NCI-H1436 (cell line): ENCODE measurements at places on chromosomes 7 and 10.

DNA sequence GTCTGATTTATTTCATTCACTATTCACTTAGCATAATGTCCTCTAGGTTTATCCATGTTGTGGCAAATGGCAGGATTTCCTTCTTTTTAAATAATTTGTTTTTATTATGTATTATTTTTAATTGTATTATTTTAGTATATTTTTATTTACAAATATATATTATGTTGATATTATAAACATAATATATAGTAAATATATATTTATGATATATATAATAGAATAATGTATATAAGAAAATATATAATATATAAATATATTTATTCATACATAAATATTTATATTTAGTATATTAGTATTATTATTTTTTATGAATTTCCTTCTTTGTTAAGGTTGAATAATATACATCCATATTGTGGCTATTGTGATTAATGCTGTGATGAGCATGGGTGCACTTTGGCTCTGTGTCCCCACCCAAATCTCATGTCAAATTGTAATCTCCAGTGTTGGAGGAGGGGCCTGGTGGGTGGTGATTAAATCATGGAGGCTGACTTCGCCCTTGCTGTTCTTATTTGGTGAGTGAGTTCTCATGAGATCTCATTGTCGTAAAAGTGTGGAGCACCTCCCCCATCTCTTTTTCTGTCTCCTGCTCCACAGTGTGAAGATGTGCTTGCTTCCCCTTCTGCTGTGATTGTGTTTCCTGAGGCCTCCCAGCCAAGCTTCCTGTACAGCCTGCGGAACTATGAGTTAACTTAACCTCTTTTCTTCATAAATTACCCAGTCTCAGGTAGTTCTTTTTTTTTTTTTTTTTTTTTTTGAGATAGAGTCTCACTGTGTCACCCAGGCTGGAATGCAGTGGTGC, 52.3 kb upstream of the CYP2C18 start:
- DNase-seq, result no peak

DNA sequence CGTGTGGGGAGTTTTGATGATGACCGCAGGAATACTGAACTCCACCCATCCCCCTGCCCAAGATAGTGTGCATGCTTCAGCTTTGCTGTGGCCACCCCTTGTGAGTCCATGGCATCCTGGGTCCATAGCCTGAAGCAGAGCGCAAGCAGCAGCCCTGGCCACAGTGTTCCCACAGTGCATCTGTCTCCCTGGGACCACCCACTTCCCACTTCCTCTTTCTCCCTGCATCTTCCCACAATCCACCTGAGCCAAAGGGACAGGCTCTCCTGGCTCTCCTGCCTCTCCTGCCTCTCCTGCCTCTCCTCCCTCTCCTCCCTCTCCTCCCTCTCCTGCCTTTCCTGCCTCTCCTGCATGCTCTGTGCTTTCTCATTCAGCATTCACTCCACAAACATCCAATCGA, 150.7 kb downstream of the PAXIP1 start:
- no peak for DNase-seq

GRCh38 chr10:85847085-85847484, 519.5 kb downstream of the GRID1 start:
- DNase-seq, result no peak

DNA sequence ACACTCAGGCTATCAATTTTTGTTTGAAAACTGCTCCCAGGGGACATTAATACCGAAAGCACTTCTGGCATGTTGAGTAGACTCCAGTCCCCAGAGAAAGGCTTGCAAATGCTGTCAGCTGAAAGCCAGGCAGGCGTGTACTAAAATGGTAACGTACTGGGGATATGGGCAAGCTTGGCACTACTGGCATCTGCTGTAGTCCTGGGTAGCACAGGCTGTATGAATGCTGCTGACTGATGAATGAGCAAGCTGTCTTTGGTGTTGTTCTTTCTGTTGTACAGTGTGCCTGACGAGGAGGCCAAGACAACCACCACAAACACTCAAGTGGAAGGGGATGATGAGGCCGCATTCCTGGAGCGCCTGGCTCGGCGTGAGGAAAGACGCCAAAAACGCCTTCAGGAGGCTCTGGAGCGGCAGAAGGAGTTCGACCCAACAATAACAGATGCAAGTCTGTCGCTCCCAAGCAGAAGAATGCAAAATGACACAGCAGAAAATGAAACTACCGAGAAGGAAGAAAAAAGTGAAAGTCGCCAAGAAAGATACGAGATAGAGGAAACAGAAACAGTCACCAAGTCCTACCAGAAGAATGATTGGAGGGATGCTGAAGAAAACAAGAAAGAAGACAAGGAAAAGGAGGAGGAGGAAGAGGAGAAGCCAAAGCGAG, 53.5 kb upstream of the AGBL3 start:
- no peak for DNase-seq

- no peak for DNase-seq
Observed at GRCh38 chr10:18224626-18225445, 84.6 kb downstream of the CACNB2 start.

- no peak for DNase-seq
Observed at GRCh38 chr7:85081392-85081791, 105.5 kb downstream of the SEMA3D start.

- DNase-seq, result no peak
Observed at GRCh38 chr10:34413756-34414587, 401.1 kb downstream of the PARD3 start.

DNA sequence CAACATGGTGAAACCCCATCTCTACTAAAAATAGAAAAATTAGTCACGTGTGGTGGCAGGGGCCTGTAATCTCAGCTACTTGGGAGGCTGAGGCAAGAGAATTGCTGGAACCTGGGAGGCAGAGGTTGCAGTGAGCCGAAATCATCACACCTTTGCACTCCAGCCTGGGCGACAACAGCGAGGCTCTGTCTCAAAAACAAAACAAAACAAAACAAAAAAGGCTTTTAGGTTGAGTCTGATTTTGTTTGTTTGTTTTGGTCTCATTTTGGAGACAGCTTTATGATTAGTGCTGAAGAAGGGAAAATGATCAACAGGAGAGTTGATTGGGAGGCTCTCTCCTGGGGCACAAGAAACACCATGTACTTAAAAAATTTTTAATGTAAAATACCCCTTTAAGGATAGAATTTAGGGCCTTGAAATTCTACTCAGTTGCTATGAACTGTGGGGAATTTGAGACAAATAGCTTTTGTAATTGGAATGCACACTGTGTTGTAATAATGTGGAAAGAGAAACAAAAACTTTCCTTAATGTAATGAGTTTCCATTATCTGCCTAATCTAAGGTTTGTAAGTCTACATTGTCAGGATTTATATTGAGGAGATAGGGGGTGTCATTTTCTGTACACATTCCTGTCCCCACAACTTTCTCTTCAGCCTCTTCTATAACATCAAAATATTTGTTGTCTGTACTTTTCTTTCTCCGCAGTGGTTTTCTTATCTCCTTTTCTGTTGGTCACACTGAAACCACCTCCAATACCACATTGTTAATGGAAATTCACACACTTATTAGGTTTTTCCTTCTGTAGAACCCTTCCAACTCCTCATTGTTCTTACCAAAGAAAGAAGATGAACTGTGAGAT, 41.3 kb downstream of the ARID5B start:
- DNase-seq, result no peak

DNA sequence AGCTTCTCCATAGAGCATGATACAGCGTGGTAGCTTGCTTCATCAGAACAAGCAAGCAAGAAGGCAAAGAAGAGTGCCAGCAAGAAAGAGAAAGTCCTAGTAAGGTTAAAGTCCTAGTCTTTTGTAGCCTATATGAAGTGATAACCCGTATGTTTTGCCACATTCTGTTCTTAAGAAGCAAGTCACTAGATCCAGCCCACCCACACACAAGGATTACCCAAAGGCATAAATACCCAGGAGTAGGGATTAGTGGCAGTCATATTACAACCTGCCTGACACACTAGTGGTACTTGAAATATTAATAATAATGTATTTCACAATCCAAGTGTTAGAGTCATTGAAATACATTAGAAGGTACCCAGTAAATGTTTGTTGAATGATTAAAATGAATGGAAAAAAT, 285.5 kb downstream of the HPSE2 start:
- no peak for DNase-seq

DNA sequence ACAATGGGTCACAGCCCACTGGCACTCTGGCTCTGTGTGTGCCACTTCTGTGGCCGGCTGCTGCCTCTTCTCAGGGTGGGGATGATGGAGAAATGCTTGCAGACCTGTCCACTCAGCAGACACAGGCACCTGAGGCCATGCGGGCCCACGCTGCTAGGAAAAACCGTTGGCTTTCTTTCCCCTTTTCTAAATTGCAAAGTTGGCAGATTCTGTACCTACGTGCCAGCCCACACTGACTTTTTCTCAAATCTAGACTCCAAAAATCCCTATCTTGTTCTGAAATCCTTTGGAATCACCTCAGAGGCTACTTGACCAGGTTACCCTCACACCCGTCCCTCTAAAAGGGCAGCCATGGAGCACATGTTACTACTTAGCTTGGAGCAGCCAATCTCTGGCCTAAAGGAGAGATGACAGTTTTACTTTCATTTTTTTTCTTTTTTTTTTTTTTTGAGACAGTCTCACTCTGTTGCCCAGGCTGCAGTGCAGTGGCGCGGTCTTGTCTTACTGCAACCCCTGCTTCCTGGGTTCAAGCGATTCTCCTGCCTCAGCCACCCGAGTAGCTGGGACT, 99.4 kb downstream of the RNF216 start:
- no peak for DNase-seq

DNA sequence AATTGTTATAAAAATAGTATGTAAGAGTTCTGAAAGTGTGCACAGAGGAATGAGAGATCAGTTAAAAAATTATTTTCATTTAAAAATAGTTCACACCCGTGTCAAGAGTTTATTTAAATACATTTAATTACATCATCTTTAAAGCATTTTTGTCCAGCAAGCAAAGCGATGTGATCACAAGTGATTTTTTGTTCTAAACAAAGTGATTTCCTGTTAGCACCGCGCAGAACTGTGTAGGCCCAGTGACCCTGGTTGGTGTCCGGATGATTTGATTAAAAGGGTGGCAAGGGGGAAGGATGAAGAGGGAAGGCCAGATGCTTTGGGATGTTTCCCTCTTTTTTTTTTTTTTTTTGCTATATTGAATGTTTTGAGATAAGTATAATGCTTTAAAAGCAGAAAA, 227.8 kb upstream of the PITRM1 start:
- no peak for DNase-seq

GRCh38 chr7:27251652-27252590, 9.3 kb downstream of the EVX1 start:
- no peak for DNase-seq

- DNase-seq, result no peak
Observed at GRCh38 chr10:54905578-54906192, 104.7 kb upstream of the PCDH15 start.

GRCh38 chr10:118101501-118101900, 54.8 kb upstream of the RAB11FIP2 start:
- no peak for DNase-seq
